ENCODE measurements at places on chromosomes 13 and 19.

DNA sequence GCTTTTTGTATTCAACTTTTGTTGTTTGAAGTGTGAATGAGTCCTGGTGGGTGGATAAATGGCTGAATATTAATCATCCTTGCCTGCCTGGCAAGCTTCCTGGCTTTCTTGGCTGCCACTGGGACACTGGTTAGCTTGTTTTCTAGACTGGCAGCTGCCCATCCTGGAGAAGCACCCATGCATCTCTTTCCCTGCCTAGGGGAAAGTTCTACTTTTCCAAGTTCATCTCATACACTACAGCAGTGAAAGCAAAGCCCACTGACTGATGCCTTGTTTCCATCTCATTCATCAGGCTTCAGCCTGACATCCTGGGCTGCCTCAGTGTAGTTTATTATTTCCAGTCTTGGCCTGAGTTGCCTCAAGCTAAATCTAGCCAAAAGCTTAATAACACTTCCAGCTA lies 244.8 kb downstream of the PCDH20 start:
- no peak for DNase-seq

GRCh38 chr19:28956961-28957360 lies 256.0 kb downstream of the UQCRFS1 start:
- DNase-seq = no peak

DNA sequence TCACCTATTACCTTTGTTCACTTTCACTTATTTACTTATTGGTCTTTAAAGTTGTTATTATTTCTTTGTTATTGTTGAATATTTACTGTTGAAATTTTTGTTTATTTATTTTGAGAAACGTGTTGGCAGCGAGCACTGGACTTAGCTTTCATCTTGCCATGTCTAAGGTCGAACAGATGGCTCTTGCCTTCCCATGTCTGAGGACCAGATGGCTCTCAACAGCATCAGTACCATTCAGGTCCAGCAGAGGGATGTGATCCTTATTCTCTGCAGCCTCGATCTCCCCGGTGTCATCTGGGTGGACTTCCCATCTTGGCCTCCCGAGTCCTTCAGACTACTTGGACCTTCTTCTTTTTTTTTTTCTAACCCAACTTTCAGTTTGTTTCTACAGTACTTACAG lies 1437.6 kb downstream of the UQCRFS1 start:
- DNase-seq = no peak

DNA sequence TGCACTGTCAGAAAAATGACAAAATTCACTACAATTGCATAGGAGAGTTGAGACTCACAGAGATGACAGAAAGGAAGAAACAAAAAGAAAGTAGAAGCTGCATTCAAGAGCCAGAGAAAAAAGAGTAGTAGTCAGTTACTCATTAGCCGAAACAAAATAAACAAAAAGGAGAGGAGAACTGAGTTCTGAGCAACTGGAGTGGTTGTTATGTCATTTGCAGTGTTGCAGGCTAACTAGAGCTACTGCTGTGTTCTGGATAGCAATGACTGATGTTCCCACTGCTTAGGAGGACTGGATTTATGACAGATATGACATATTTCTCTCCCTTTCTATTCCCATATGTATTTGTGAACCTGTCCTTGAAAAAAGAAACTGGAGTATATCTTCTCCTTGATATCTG lies 482.6 kb downstream of the RFC3 start:
- DNase-seq = no peak

- DNase-seq = no peak
Observed at GRCh38 chr13:77533875-77534788, 1.4 kb upstream of the SCEL start.

- DNase-seq = no peak
Observed at GRCh38 chr13:74015137-74015536, 119.1 kb downstream of the KLF12 start.

- DNase-seq = no peak
Observed at GRCh38 chr13:52405369-52405766, 604 bp downstream of the THSD1 start.

GRCh38 chr19:48874303-48875135 lies 2.3 kb downstream of the PPP1R15A start:
- DNase-seq = no peak

Measured in stimulated activated CD4-positive, alpha-beta T cell treated with anti-CD3 and anti-CD28 coated beads, Interleukin-15, amount 100 ng/mL, for 1 hour (primary cell).